ENCODE measurements at places on chromosomes 16 and 17.

DNA sequence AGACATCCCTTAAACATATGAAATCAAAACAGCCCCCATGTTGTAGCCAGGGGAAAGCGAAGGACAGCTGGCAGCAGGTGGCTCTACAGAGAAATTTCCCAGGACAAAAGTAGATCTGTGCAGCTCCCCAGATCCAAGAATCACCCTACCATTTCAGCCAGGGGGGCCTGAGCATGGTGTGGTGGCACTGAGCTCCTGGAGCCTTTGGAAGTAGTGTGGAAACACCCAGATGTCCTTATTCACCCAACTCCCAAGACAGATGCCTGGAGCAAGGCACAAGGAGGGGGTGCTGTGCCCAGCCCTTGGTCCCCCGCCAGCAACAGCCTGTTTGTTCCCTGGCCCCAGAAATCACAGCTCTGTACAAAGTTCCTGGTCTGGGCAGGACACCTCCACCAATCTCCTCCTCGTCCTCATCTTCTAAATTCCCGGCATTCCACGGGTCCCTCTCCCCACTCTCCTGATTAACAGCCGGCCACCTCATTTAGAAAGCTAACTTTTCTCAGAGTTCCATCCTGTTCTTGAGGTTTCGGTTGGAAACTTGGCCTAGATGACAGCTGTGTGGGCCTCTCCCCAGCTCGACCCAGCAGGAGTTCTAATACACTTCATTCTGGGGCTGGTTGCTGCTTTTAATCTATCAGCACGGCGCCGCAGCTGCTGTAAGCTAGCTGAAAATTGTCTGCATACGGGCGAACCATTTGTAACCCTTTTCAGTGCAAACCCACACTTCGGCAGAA is 191.1 kb downstream of the C16orf78 start:
- no peak for DNase-seq

DNA sequence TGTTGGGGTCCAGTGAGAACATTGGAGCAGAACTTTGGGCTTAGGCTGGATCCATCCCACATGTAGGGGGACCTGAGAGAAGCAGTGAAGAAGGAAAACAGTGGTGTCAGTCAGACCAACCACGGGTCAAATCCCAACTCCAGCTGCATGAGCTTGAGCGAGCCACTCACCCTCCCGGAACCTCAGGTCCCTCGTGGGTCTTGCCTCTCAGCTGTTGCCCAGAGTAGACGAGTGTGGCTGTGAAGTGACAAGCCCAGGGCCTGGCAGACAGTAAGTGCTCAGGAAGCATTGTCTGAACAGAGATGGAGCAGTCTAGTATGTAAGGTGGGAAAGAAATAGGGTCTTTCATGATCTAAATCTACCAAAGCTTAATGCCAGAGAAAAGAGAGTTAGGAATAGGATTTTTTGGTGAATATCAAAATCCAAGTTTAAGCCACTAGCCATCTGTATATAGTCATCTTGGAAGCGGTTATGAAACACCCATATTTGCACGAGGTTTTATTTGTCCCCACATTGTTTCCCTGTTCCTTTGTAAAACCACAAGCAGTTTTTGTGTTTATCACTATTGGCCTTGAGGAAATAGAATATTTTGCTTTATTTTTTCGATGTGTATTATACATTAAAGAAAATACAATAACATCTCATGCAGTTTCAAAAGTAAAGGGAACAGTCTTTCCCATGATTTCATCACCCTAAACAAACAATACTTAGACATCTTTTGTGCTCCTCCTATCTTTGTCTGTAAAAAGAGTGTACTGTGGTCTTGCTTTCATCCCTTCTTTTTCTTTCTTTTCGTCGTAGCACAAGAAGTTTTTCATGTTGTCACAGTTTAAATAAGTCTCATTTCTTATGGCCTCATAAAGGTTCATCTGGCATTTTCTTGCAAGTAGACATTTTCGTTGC is 112.0 kb downstream of the CLEC16A start:
- DNase-seq, result no peak

GRCh38 chr16:77336637-77337036 is 98.2 kb downstream of the ADAMTS18 start:
- DNase-seq, result no peak

DNA sequence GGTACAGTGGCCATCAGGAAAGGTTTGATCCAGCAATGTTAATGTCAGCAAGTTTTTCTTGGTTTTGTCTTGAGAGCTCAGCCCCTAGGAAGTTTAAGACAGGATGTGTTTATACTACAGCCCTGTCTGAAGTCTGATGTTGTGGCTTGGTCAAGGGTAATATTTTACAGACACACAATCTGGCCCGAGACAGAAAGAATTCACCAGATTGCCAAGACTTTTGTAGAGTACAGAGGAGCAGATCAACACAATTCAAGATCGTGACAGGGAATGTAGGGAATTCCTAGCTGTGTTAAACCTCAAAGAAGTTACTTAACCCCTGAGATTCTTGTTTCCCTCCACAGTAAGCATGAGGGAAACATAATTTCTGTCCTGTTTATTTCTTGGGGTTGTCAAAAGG is 63.1 kb downstream of the SHISA9 start:
- no peak for DNase-seq

GRCh38 chr16:30875871-30876801 is 17.7 kb downstream of the BCL7C start:
- DNase-seq, result peak; percentile 53

DNA sequence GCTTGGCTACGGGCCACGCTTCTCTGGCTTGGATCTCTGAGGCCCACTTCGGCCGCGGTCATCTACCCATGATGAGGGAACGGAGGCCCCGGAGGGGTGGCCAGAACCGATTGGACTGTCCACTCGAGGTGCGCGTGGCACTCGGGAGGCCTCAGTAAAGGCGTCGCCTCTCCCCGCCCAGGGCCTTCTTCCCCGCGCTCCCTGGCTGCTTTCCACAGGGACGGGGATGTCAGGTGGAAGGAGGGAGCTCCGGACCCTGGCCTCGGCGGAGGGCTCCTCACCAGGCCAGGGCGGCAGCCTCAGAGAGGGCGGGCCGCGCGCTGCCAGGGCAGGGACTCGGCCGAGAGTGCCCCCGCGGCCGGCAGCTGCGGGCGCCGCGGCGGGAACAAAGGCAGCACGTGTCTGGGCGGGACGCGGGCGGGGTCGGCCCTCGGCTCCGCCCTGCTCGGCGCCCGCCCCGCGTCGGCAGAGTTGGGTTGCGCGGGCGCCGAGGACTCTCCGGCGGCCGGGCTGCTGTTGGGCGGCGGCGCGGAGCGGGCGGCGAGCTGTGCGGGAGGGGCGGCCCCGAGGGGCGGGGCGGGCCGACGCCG is 587 bp upstream of the CDK5R1 start:
- peak; percentile 70 for DNase-seq

GRCh38 chr17:40451420-40451819 is 8.2 kb downstream of the IGFBP4 start:
- DNase-seq, result no peak

- no peak for DNase-seq
Measured at GRCh38 chr17:75769536-75769935, 4.5 kb upstream of the GALK1 start.

DNA sequence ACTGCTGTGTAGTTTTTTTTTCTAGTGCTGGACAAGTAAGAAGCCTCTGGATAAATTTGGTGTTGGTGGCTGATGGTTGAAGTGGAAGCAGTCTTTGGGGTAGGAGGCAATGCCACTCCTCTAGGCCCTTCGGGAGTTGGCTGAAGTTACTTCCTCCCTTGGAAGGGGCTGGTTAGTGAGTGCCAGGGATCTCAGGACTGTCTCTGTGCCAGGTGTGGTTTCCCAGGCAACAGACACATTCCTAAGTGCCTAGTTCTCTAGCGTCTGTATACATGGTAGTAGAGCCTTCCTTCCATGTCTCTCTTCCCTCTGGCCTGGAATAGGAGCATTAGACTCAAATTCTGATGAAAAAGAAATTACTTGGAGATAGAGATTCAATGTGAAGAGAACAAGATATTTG is 15.3 kb downstream of the TMEM98 start:
- no peak for DNase-seq

GRCh38 chr16:75065149-75065505 is 51.5 kb downstream of the LDHD start:
- DNase-seq, result peak; percentile 56

GRCh38 chr16:70687102-70687511 is 1.3 kb upstream of the MTSS2 start:
- no peak for DNase-seq

DNA sequence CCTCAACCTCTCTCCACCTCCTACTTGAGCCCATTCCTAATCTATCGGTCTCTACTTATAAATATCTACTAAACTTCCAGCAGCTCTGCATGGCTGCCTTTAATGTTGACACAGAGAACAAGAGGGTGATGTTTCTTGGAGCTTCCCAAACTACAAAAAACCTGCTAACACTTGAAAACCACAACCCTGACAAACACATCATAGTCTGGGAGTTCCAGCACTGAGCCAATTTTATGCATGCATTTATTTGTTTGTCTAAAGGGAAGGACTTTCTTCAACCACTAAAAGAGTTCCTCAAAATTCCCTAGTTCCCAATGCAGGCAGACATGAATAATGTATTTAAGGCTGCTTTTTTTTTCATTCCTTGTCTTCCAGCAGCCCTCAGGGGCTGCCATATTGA is 331.8 kb upstream of the XYLT1 start:
- no peak for DNase-seq

GRCh38 chr17:49565948-49566491 is 9.7 kb upstream of the NXPH3 start:
- peak; percentile 43 for DNase-seq

DNA sequence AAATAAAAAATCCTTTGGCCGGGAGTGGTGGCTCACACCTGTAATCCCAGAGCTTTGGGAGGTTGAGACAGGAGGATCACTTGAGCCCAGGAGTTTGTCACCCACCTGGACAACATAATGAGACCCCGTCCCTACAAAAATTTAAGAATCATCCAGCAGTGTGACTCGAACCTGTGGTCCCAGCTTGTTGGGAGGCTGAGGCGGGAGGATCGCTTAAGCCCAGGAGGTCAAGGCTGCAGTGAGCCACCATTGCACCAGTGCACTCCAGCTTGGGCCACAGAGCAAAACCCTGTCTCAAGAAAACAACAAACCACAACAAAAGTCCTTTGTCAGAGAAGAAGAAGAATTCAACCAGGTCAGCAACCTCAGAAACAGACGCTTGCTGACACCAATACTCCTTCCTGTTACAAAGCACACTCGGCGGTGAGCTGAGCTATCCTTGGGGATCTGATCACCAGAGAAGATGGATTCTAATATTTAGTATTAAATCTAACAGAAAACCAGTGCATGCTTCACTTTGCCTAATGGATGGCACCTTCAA is 12.9 kb upstream of the PVALEF start:
- DNase-seq, result no peak

- no peak for DNase-seq
Measured at GRCh38 chr17:17758941-17759563, 77.7 kb downstream of the SREBF1 start.

GRCh38 chr17:48960834-48961515 is 7.4 kb downstream of the GIP start:
- DNase-seq, result no peak

- no peak for DNase-seq
Measured at GRCh38 chr16:68479271-68479670, 31.0 kb upstream of the SMPD3 start.

DNA sequence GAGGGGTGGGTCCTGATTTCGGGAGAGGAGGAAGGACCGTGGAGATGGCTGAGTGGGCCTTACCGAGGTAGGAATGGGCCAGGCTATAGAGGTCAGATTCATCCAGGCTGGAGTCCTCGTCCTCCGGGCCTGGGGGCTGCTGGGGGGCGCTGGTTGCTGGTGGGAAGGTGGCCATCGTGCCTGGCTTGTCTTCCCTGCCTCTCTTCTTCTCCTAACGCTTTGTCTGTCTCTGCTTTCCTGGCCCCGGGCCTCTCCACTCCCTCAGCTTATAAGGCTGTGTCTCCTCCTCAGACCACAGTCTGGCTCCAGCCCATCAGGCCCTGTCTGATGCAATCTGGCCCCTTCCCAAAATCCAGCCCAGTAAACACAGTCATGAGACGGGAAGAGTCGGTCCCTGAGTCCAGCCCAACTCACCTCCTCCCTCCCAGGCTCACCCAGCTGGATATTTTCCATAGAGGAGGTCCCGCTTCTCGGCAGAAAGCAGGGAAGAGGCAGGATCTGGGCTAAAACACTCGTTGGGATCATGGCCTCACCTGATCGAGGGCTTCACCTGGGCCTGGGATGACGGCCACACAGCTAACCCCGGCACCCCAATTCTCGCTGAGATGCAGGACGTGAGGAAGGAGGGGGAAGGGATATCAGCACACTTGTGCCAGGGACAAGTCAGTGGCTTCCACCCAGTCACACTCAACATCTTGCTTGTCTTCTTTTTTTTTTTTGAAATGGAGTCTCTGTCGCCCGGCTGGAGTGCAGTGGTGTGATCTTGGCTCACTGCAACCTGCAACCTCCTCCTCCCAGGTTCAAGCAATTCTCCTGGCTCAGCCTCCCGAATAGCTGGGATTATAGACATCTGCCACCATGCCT is at the start of gene NUPR1:
NUPR1 (minus strand) TSS at position 242 of the 864 bp plus-strand sequence; CDS start at position 175, 67 bp downstream.
- DNase-seq, result no peak

DNA sequence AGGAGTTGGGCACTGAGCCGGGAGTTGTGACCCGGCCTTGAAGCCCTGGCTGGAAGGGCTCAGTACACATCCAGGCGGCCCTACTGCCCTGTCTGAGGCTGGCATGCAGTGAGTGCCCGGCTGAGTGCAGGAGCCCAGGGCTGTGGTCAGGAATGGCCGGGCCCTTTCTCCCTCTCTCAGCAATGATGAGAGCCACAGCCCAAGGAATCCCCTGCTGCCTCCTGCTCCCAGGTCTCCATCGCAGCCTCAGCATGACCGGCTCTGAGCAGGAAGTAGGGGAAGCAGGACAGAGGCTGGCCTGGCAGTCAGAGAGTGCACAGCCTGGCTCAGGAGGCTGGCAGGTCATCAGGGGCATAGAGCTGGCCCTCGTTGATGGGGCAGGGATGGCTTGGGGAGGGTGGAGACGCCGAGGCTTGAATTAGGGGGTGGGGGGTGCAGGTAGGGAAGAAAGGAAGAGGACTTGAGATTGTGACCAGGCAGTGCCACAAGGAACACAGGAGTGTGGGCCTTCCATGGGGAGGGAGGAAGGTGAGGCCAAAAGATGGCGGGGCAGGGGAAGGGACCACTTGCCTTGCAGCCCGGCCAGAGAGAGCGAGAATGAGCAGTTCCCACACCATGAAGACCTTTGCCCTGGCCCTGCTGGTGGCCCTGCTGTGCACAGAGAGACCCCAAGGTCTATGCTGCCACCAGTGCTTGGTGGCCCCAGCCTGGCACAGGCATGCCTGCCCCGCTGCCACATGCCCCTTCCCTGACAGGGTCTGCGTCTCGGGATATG is 32.1 kb upstream of the KRT17 start:
- DNase-seq, result no peak

DNA sequence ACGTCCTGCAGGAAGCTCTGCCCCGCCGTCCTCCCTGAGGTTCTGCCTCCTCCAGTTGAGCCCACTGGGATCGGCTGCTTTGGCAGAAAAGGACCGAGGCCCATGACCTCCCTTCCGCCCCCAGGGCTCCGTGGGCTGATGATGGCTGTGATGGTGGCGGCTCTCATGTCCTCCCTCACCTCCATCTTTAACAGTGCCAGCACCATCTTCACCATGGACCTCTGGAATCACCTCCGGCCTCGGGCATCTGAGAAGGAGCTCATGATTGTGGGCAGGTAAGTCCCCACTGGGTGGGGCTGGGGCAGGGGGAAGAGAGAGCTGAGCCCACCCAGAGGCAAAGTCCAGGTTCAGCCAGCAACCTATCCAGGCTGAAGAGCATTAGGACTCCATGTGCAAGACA is 61.1 kb downstream of the SLC5A11 start:
- no peak for DNase-seq

Data from activated naive CD4-positive, alpha-beta T cell treated with anti-CD3 and anti-CD28 coated beads for 36 hours (primary cell).